Activated T-helper 1 cell treated with anti-CD3 and anti-CD28 coated beads, Interleukin-2, amount 50 U/mL, for 16 hours (primary cell): ENCODE measurements at places on chromosomes 5 and 9.
A peak's percentile ranks its signal among the peaks of the same experiment; 100 is the strongest.

- DNase-seq, result no peak
These were observed 15.8 kb upstream of the HMHB1 start for GRCh38 chr5:143796125-143796524.

GRCh38 chr5:17388717-17389116 lies 109.3 kb upstream of the TAF11L2 start:
- no peak for DNase-seq

- DNase-seq, result no peak
These were observed 11.5 kb downstream of the PDLIM4 start for GRCh38 chr5:132268769-132269551.

GRCh38 chr9:127898433-127899127 lies 823 bp downstream of the ST6GALNAC6 start:
- DNase-seq, result no peak

GRCh38 chr9:112301420-112301819 lies 32.0 kb downstream of the PTBP3 start:
- DNase-seq, result no peak

GRCh38 chr9:22036866-22037626 lies 27.9 kb upstream of the CDKN2B start:
- no peak for DNase-seq

DNA sequence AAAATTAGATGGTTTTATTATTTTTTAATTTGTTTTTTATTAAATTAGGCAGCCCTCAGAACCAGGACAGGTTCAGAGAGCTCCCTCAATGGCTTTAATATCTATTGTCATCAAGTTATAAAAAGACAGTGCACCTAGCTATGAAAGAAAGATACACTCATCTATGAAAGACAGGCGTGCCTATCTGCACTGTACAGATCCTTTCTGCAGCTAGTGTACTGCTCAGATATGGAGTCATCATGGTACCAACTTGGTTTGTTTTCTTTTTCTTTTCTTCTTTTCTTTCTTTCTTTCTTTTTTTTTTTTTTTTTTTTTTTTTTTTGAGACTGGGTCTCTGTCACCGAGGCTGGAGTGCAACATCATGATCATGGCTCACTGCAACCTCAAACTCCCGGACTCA lies 54.8 kb upstream of the GPBP1 start:
- DNase-seq, result no peak

DNA sequence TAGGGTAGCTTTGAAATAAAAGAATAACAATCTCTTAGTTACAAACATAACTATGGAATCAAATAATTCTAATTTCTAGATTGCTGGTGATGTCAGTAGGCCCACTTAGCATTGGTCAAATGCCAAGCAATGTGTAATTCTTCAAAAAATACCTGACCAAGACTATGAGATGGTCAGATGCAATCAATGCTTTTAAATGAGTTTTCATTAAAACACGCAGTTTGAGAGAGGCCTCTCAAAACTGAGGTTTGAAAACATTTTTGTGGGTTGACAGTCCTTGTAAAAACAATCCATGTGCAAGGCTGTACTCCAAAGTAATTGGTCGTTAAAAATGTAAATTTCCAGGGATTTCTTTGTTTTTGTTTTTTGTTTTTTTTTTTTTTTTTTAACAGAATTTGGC lies 1.2 kb upstream of the RLN2 start:
- DNase-seq, result no peak

DNA sequence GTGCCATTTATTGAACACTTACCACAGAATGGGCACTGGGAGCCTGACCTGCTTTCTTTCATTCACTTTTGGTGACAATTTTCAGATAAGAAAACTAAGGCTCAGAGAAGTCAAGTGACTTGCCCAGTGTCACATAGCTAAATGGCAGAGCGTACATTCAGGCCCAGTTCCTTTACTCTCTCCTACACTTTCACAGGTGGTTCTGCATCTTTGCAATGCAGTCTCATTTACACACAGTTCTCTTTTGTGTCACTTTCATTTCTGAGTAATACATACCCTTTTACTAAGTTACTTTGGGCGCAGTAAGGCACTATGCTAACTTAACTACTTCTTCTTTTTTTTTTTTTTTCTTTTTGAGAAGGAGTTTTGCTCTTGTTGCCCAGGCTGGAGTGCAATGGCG lies 8.3 kb downstream of the NFIL3 start:
- DNase-seq, result no peak

DNA sequence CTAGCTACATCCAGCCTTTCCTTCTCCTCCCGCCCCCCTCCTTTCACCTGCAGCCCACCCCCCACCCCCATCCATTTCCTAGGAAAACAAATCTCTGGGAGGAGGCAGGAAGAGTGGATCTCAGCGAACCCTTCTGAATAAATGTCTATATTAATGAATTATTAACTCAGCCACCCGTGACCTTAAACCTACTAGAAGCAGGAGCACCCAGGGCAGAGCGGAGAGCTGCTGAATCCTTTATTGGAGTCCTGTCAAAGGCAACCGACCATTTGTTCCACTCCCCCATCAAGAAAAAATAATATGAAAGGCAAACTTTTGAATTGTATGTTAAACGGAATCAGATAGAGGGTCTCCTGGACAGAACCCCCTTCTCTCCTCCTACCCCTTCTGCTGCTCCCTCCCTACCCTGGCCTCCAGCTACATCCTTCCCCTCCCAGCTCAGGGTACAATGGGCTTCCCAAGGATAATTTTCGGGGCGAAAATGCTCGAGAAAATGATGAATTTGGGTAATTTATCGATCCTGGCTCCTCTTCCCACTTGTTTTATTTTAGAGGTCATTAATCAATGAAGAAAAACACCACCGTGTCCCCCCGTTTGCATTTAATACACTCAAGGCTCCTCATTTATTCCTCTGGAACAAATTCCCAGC lies 3.3 kb upstream of the PRDM6 start:
- no peak for DNase-seq

DNA sequence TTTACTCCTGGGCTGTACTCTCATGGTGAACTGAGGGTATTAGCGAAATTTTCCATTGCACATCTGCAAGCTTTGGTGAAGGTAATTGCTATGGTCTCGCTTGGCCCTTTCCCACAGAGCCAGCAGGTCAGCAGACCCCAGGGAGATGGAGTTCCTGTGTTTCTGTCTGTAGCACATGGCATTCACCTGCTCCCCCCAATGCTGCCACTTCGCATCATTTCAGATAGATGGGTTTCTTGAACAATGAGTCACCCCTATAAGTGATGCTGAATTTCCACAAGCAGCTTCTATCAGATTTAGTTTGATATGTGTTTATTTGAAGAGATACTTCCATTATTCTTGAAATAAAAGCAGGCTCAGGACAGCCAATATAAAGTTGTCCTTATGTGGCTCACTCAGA lies 117.8 kb downstream of the ERCC6L2 start:
- DNase-seq, result no peak

DNA sequence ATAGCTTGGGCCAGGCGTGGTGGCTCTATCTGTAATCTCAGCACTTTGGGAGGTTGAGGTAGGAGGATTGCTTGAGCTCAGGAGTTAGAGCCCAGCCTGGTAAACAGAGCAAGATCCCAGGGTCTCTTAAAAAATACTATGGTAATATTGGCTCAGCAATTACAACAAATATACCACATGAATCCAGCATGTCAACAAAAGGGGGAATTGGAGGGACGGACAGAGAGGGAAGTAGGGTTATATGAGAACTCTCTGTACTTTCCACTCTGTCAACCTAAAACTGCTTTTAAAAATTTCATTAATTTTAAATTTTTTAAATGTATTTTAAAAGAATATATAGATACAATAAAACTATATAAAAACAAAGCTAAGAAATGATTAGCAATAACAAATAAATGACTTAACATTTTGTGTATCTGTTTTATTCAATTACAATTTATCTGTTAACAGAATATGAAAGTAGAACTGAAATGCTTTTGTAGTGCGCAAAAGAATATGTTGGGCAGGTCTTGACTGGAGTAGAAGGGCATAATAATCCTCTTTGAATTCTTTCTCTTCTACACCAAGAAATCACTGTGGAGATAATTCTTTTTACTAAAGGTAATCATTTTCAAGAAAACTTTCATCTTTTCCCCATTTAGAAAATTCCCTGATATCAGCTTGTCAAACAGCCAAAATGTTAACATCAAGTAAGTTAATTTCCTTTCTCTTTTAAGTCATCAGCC lies 12.9 kb upstream of the CDC42SE2 start:
- no peak for DNase-seq

- DNase-seq, result no peak
These were observed 1.6 kb upstream of the HAPLN1 start for GRCh38 chr5:83721953-83722901.

DNA sequence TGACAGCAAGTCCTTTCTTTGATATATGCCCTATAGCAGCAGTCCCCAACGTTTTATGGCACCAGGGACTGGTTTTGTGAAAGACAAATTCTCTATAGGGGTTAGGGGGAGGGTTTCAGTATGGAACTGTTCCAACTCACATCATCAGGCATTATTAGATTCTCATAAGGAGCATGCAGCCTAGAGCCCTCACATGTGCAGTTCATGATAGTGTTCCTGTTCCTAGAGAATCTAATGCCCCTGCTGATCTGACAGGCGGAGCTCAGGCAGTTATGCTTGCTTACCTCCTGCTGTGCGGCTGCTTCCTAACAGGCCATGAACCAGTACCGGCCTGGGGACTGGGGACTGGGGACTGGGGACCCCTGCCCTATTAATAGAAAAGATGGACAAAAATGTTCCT lies 2.7 kb upstream of the RAPGEF6 start:
- no peak for DNase-seq

- peak; percentile 18 for DNase-seq
These were observed 27.5 kb downstream of the SREK1 start for GRCh38 chr5:66171349-66172344.

DNA sequence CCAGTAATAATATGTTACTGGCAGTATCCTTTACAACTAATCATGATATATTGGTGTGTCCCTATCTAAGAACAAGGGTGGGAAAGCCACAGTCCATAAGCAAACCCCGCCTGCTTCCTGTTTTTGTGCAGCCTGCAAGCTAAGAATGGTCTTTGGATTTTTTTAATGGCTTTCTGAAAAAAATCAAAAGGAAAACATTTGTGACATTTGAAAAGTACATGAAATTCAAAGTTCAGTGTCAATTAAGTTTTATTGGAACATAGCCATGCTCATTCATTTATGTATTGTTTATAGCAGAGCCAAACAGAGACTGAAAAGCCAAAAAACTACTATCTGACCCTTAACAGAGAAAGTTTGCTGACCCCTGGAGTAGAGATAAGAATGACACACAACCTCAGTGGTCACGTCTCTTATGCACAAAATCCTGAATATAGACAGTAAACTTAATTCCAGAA lies 12.8 kb upstream of the TMEM245 start:
- DNase-seq, result no peak

DNA sequence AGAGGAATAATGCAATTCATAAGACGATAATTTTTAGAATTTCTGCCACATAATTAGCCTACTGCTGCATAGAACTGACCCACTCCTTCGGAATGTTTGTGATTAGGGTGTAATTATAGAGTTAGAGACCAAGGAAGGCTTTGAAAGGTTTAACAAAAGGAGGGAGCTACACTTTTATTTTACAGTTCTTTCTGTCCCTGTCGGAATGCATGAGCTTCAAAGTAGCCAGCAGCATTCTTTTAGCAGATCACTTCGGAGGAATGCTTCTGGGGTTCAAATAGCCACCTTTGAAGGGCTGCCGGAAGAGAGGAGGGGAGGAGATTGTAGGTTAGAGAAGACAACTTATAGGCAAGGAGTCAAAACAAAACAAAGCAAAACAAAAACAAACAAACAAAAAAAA lies 168.1 kb downstream of the GRIA1 start:
- no peak for DNase-seq

GRCh38 chr5:124661317-124662141 lies 84.9 kb downstream of the ZNF608 start:
- DNase-seq, result no peak

DNA sequence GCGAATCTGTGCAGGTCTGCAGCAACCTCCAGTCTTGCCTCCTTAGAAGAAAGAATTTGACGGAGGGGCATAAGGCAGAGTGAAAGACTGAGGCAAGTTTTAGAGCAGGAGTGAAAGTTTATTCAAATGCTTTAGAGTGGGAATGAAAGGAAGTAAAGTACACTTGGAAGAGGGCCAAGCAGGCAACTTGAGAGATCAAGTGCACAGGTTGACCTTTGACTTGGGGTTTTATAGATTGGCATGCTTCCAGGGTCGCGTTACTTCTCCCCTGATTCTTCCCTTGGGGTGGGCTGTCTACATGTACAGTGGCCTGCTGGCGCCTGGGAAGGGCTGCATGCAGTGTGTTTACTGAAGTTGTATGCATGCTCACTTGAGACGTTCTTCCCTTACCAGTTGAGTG lies 127.2 kb upstream of the FER start:
- no peak for DNase-seq

DNA sequence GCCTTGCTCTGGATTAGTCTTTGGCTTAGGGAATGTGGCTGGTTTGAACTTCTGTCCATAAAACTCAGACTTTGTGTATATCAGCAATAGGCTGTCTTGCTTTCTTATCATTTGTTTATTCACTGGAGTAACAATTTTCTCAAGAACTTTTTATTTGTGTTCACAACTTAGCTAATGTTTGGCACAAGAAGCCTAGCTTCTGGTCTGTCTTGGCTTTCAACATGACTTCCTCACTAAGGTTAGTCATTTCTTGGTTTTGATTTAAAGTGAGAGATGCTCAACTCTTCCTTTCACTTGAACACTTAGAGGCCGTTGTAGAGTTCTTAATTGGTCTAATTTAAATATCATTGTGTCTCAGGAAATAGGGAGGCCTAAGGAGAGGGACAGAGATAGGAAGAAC lies 4.9 kb downstream of the FBXO38 start:
- no peak for DNase-seq

DNA sequence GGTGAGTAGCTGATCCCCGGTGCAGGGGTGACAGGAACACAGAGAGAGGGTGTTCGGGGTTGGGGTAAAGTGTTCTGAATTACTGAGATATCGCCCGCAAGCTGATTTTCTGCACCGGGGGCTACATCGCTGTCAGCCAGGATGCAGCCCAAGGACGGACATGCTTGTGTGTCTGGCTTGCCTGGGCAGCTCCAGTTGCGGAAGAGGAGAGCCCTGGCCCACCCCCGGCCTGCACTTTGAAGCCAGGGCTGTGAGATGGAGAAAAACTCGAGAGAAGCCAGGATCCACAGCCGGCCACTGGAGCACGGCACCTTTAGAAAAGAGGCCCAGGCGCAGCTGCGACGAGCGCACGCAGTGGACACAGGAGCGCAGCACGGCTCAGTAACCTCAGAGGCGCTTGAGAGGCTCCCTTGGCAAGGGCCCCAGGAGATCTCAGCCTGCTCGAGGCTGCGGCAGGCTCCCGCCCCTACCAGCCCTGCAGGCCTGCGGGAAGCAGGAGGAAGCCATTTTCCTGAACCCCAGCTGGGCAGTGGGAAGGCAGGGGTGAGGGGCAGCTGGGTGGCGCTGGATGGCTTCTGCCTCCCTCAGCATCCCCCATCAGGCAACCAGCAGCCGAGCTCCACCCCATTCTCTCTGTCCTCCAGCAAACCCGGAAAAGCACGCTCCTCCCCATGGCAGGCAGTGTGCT lies 59.2 kb downstream of the C9orf50 start:
- no peak for DNase-seq

DNA sequence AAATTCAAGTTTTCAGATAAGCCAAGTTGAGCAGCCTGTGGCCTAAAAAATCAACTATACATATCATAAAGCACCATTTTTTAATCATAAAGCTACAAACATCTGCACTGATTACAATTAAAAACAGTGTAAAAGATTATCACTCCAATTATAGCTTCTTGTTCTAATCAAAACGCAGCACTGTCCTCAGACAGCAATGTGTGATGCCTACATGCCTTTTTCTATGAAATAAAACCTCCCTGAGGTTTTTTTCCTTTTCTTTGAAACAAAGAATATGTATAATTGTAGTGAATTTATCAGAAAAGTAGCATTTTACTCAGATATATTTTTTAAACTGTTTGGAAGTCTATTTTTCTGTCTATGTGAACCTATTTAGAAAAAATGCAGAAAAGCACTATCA lies 366.1 kb upstream of the CCNH start:
- no peak for DNase-seq
